Cerebellum (tissue), 4 donors: ENCODE measurements at places on chromosomes 2 and 18. TPM values are rescaled to one million over a fixed set of nuclear protein-coding genes. Genes with fewer than 3 reads are reported as not detected.

DNA sequence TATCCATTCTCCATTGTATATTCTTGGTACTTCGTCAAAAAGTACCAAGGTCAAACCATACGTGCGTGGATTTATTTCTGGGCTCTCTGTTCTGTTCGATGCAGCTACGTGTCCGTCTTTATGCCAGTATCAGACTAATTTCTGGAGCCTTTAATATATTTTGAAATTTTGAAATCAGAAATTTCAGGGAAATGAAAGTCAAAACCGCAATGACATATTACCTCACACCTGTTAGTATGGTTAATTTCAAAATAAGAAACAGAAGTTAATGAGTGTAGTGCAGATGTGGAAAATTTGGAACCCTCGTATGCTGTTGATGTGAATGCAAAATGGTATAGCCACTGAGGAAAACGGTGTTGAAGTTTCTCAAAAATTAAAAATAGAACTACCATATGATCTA lies 156.1 kb upstream of the TRIB2 start:
- DNase-seq, result no peak

- DNase-seq, result no peak
These were observed 5.2 kb downstream of the PARD6G start for GRCh38 chr18:80241919-80242777.

- DNase-seq, result no peak
These were observed 226.2 kb downstream of the ASXL3 start for GRCh38 chr18:33804258-33804657.

GRCh38 chr2:144670080-144670479 lies 150.2 kb upstream of the ZEB2 start:
- DNase-seq, result no peak

DNA sequence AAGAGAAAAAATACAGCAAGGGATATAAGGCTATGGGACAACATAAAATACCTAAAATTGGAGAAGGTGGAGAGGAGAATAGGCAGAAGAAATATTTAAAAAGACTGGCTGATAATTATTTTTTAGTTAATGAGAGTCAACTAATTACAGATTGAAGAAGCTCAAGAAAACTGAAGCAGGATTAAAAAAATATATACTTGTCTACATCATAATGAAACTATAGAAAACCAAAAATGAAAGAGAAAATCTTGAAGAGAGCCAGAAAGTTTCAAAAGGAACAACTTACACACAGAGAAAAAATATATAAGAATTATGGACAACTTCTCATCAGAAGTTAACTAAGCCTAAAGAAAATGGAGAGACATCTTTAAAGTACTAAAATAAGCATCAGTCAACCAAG lies 62.9 kb upstream of the APCDD1 start:
- DNase-seq, result no peak

DNA sequence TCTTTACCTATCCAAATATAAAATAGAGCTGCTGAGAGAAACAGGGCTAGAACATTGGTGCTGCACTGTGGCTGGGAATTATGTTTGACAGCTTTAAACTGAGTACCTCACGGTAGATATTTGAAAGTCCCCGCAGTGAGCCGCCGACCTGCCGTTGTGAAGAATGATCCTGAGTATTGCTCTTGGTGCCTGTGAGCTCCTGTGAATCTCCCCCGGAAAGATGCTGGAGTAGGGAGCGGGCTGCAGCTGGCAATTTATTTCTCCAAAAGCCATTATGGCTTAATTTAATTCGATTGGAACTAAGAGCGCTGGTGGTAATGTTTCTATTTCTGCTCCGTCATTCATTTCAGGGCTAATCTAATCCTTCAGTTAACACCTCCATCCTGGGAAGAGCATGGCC lies 129.4 kb upstream of the TPO start:
- DNase-seq, result no peak

DNA sequence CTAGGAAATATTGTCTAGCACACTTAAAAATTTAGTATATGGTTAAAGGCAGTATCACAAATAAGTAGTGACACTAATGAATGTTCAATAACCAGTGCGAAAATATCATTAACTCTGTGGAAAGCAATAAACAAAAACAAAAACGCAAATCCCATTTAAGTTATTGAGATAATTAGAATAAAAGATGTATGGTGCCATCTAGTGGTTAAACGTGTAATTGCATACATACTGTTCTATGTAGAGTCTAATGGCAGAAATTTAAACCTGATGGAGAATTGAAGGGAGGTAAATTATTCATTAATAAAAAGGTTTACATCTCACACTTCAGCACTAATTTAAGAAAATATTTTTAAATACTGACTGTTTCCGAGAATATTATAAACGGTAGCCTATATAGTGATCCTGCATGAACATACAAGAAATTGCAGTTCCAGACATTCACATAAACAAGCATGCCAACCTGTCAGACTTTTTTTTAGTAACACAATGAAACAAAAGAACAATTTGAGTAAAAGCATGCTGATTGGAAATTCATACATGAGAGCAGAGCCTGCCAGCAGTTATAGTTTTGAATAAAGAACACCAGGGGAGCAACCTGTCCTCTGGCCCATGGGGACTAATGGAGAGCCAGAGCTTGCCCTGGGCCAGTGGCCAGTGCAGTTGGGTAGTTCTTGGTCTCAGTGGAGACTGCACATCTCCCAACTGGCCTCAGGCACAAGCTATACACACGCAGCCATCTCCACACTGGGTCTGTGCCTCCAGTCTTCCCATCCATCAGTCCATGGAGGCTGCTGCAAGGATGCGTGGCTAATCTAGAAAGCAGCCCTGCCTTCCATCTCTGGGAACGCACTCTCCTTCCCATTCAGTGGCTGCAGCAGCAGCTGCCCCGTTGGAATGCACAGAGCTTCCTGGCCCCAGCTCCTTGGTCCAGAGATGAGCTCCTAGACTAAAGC lies 28.0 kb downstream of the GCG start:
- peak; percentile 39 for DNase-seq

GRCh38 chr2:23503682-23504081 lies 118.7 kb downstream of the KLHL29 start:
- DNase-seq, result no peak

- DNase-seq, result no peak
These were observed 792.1 kb upstream of the RAB6C start for GRCh38 chr2:129187343-129187742.

DNA sequence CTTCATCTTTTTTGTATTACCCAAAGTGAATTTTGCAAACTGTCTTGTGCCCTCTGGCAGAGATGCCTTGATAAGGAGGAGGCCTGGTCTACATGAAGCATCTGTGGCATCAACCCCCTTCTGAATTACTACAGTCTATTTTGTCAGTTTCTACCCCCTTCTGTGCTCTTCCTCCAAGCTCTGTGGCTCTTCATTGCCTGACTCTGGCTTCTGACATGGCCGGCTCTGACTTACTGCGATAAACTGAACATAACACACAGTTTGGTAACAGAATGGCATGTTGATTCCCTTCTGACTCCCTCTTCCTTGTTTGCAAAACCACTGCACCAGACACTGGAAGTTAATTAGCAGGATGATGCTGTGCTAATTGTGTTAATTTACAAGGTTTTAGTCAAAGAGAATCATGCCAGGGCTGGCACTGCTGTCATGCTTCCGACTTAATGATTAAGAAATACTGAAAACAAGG lies 122.5 kb downstream of the FIGN start:
- DNase-seq, result no peak

DNA sequence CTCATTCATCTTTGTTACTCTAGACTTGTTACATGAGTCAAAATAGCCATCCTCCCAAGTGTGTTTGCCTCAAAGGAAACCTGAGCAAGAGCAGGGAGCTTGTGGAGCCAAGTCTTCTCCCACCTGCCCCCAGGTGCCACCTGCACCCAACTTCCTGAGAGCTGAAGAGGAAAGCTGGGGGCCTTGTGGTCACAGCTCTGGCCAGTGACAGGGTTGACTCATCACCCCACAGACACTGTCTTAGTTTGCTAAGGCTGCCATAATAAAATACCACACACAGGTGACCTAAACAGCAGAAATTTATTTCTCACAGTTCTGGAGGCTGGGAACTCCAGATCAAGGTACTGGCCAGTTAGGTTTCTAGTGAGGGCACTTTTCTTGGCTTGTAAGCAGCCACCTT lies 99.6 kb downstream of the TPGS2 start:
- DNase-seq, result no peak

DNA sequence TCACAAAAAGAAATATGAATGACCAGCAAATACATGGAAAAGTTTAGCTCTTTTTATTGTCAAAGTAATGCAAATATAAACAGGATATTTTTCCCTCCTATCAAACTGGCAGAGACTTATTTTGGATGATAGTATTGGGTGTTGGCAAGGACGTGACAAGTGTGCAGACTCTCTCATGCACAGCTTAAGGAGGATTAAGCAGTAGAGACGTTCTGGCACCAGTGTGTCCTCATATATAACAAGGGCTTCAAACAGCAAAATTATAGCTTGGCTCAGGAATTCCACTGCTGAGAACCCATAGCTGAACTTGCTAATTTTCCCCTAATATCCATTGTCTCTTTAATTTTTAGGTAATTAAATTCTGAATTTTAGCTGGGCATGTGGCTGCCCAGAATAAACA lies 114.4 kb downstream of the FAM124B start:
- no peak for DNase-seq

DNA sequence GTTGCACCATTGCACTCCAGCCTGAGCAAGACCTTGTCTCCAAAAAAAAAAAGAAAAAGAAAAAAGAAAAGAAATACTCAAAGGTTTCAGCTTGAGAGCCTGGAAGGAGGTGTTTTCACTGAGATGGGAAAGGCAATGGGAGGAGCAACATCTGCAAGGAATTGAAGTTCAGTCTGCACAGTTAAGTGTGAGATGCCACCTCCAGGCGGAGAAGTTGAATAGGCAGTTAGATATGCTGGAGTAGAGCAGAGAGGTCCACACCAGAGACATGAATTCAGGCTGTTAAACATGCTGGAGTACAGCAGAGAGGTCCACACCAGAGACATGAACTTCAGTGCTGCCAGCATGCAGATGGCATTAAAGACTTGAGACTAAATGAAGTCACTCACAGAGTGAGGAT lies 41.4 kb upstream of the DTNB start:
- DNase-seq, result no peak

DNA sequence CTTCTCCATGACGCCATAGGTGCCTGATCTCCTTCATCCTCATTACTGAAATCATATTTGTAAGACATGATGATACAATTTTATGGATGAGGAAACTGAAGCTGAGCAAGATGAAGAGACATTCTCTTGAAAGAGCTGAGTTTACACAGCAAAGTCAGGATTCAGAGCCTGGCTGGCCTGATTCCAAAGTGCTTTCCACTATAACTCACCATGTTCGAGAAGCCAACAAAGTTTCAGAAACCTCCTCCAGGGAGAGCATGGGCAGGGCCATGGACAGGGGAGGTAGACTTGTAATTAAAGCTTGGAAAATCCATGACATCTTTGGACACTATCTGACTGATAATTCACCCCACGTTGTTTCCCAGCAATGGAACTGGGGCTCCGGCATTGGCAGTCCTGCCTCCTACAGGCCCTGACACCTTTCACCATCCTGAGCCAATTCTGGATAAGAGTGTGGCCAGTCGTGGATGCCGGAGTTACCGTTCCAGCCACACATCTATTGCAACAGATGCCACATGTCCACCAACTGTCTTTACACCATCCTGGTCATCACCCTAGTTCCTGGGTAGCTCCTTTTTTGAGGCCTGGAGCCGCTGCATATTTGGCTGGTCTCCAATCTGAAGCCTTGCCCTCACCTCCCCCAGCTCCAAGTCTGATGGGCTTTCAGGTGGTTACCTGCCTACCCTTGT lies 85.0 kb upstream of the PPP1CB start:
- DNase-seq, result no peak

DNA sequence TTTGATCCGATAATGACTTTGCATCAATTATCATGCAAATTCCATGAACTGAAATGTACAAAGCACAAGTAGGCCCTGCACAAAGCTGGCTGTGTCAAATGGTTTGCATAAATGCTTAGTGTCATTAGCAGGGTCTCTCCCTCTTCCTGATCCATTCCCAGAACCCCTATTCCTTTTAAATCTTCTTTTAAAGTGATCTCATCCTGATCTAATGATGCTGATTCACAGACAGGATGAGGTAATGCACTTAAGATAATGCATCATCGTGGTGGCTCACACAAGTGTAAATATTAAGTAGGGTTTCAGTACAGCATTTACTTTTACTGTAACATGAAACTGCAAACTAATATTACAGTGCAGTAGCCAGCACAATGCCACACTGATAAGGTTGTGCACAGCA lies 304.8 kb upstream of the SOX11 start:
- DNase-seq, result no peak

- no peak for DNase-seq
These were observed 3.3 kb upstream of the GPBAR1 start for GRCh38 chr2:218257390-218257981.

GRCh38 chr2:111923276-111923804 lies 24.9 kb downstream of the MERTK start:
- no peak for DNase-seq

GRCh38 chr2:172674034-172674967 lies 61.3 kb upstream of the RAPGEF4 start:
- DNase-seq, result peak; percentile 26

DNA sequence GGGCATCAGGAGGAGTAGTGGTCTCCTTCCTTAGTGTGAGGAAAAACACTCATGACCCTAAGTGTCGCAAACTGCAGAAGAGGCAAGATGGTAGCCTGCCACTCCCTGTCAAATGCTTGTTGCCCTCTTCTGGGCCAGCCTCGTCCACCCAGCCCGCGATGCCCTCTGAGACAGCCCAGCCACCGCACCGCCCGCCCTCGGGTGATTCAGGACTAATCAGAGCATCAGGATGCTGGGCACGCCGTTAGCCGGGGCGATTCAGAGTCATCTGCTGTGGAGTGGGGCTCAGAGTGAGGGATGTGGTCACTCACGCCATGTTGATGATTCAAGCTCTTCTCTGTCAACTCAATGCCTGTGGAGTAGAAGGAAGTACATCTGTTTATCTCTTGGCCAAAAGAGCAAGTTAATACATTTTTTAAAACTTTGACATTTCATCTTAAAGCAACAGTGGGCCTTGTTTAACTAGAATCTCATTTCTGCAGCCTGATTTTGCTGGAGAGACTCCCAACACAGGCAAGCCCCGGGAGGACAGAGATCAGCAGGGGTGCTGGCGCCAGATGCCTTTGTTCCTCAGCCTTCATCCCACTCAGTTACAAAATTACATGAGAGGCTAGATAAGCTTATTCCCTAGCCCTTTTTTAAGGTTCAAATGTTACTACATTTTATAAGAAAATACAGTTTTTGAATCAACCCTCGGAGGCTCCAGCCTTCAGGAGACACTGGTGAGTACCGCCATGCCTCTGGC lies 79.0 kb downstream of the TMEM18 start:
- peak; percentile 44 for DNase-seq

GRCh38 chr2:32735348-32735747 lies 107.5 kb downstream of the TTC27 start:
- no peak for DNase-seq

REG3G gene
- total RNA-seq, result not detected

ITGB1BP1 gene
- total RNA-seq, result 45.1 TPM

TTR gene
- total RNA-seq, result 6.1 TPM

ZNF521 gene
- 130 TPM for total RNA-seq

ANKRD30BL gene
- total RNA-seq, result 33.8 TPM

PRSS56 gene
- total RNA-seq, result 0.18 TPM

VWA3B gene
- total RNA-seq, result 0.73 TPM

MOGAT1 gene
- not detected for total RNA-seq

MLPH gene
- total RNA-seq, result 1.2 TPM

TNFRSF11A gene
- total RNA-seq, result 1.1 TPM

ANKRD62 gene
- total RNA-seq, result 0.18 TPM

SERPINB2 gene
- not detected for total RNA-seq

ONECUT2 gene
- 9.9 TPM for total RNA-seq

OSBPL1A gene
- total RNA-seq, result 30.2 TPM

LONRF2 gene
- total RNA-seq, result 36.1 TPM
